Natural killer cell (primary cell): ENCODE measurements at places on chromosomes 1 and 21. TPM values are rescaled to one million over a fixed set of nuclear protein-coding genes. Genes with fewer than 3 reads are reported as not detected.

The GABRD gene
- total RNA-seq, result 0.19 TPM

The GPR3 gene
- total RNA-seq, result 0.39 TPM

The CLDN17 gene
- total RNA-seq, result not detected

The CD5L gene
- total RNA-seq, result not detected

The THEM5 gene
- 0.52 TPM for total RNA-seq

The CHIA gene
- not detected for total RNA-seq

The DNASE2B gene
- total RNA-seq, result not detected

DNA sequence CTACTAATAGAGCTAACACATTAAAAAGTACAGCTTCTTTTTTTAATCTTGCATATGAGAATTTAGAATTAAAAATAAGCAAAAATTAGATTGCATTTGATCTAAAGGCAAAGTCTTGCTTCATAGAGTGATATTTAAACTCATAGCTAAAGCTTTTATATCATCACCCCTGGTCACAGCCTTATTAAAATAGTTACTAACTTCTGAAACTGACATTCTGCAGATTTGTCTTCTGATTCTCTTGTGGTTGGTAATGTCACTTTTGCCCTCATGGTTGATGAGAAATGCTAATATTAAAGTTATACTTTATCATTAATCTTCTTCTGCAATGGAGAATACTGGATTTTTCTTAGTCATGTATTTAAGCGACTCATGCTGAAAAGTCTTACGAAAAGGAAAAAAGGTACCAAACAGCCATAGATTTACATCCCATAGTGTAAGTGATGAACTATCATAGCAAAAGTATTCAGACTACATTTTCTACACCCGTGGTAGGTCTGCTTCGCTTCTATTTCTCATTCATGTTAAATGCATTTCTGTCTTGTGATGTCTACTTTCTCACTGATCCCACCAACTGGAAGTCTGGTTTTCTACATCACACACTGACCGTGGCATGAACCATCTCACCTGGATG lies 330.5 kb upstream of the B3GALT2 start:
- no peak overlapping the region for H3K27ac ChIP-seq
- H3K27me3 ChIP-seq, result no peaks in the 10 kb centered on the region
- H3K36me3 ChIP-seq, result no peaks in the 10 kb centered on the region
- DNase-seq, result no peak

- peak overlapping the region; percentile 96 for H3K4me3 ChIP-seq
- DNase-seq, result peak; percentile 81
- H3K36me3 ChIP-seq, result peaks cover 41% of the 10 kb centered on the region
- H3K27ac ChIP-seq, result peak overlapping the region; percentile 78
Observed at GRCh38 chr1:228101994-228102790, 933 bp downstream of the C1orf35 start.

DNA sequence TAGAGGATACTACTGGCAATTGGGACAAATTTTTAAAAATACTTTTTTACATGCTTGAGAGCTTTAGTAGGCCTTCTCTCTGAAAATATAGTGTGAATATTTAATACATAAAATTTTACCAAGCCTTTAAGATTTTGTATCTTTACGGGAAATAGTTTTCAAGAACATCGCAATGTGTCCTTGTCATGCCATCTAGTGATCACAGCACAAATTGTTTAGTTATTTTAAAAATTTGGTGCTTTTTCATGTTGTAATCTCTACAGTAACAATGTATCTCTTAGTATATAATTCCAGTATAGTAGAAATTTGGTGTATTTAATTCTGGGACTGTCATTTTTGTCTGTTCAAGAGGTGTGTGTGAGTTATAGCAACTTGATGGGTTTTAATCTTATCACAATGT lies 6.7 kb downstream of the CDC7 start:
- H3K36me3 ChIP-seq, result peaks cover 3% of the 10 kb centered on the region
- no peaks in the 10 kb centered on the region for H3K4me1 ChIP-seq
- no peaks in the 10 kb centered on the region for H3K27me3 ChIP-seq
- H3K27ac ChIP-seq, result no peak overlapping the region
- no peak overlapping the region for H3K4me3 ChIP-seq

- H3K4me3 ChIP-seq, result no peak overlapping the region
- DNase-seq, result no peak
- H3K4me1 ChIP-seq, result no peaks in the 10 kb centered on the region
- H3K27me3 ChIP-seq, result peaks cover 2% of the 10 kb centered on the region
Observed at GRCh38 chr1:159980786-159981185, 26.7 kb upstream of the SLAMF9 start.

DNA sequence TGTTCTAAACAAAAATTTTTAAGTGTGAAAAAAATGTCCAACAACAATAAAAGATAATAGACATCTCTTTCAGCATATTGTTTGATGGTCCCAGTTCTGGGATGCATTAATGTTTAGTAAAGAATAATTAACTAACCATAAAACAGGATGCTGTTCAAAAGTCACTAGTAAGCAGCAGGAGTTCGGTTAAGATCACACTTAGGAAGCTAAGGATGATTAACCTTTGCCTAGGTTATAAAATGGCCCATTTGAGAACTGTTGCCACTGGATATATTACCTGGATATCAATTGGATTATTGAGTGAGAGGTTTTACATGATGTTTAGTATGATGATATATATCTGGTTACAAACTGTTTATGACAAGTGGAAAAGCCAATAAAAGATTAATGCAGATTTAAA lies 171.7 kb downstream of the ATG4C start:
- no peak for DNase-seq
- H3K27ac ChIP-seq, result no peak overlapping the region
- H3K27me3 ChIP-seq, result no peaks in the 10 kb centered on the region
- H3K4me1 ChIP-seq, result no peaks in the 10 kb centered on the region

- H3K4me1 ChIP-seq, result no peaks in the 10 kb centered on the region
- no peak for DNase-seq
- H3K27me3 ChIP-seq, result no peaks in the 10 kb centered on the region
- no peak overlapping the region for H3K27ac ChIP-seq
- no peaks in the 10 kb centered on the region for H3K36me3 ChIP-seq
- no peak overlapping the region for H3K4me3 ChIP-seq
Observed at GRCh38 chr1:203142684-203143408, 15.3 kb downstream of the ADORA1 start.

DNA sequence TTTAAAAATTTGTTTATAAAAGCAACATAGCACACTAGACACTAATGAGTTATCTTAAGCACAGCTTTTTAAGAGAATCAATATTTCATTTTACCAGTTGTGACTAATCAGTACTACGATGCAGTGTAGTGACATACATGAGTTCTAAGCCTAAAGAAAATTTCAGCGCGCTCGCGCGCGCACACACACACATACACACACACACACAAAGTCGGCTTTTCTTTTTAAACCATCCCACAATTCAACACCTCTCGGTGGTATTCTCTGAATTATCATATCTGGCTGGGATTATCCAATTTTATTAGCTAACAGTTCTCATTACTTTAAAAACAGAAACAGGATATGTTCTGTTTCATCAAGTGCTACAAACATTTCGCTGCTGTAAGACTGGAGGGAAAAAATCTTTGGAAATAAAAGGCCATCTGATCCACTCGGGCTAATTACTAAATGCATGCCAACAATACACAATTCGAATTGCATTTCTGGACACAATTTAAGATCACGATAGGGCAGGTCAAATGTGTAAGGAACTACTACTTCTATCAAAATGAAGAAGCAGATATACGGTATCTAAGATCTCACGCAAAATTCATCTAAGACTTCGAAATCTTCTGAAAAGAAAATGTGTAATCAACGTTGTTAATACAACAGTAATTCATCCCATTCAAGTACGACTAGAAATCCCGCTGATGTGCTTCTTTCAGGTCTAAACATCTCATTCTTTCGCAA lies 1.2 kb downstream of the TUT4 start:
- H3K4me3 ChIP-seq, result peak overlapping the region; percentile 99
- peaks cover 13% of the 10 kb centered on the region for H3K4me1 ChIP-seq
- H3K36me3 ChIP-seq, result no peaks in the 10 kb centered on the region
- peak; percentile 26 for DNase-seq
- no peaks in the 10 kb centered on the region for H3K27me3 ChIP-seq
- H3K27ac ChIP-seq, result peak overlapping the region; percentile 95

GRCh38 chr1:224435999-224436398 lies 1.4 kb upstream of the WDR26 start:
- H3K4me3 ChIP-seq, result no peak overlapping the region
- H3K27me3 ChIP-seq, result no peaks in the 10 kb centered on the region
- DNase-seq, result no peak

DNA sequence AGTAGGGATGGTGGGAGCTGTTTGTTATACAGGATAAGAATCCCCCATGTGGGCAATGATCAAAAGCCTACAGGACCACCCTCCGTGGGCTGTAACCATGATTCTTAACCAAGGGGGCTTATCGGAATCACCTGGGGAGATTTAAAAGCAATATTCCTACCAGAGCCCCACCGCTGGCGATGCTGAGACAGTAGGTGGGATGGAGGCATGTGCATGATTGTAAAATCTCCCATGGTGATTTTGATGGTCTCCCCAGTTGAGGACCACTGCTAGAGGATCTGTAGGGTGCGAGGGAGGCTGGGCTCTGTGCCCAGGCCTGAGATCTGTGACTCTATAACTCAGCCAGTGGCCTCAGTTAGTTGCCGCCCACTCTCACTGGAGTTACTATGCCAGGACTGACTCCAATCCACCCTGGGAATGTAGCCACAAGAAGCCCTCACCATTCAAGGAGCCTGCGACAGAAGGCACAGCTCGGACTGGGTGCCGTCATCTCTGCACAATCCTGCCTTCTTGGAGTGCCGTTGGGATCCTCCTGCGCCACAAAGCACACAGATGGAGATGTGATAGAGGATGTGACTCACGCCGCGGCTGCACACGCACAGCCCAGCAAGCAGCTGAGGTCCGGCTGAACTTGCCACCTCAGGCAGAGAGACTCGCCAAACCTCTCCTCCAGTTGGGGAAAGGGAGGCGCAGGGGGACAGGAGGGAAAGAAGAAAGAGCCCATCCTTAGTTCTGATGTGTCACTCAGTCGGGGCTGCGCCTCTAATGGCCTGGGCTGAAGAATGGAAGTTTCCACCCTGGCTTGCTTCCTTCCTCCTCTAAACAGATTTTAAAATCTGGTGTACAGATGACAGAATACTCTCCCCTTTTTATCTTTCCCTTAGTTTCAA lies 26.5 kb downstream of the AKNAD1 start:
- no peak for DNase-seq
- H3K36me3 ChIP-seq, result no peaks in the 10 kb centered on the region
- no peak overlapping the region for H3K27ac ChIP-seq
- H3K4me3 ChIP-seq, result no peak overlapping the region

- DNase-seq, result no peak
- peaks cover 18% of the 10 kb centered on the region for H3K4me1 ChIP-seq
- H3K4me3 ChIP-seq, result no peak overlapping the region
- H3K36me3 ChIP-seq, result no peaks in the 10 kb centered on the region
Observed at GRCh38 chr1:185406691-185407009, 89.6 kb upstream of the IVNS1ABP start.

- H3K36me3 ChIP-seq, result no peaks in the 10 kb centered on the region
- no peak overlapping the region for H3K4me3 ChIP-seq
- no peak overlapping the region for H3K27ac ChIP-seq
Observed at GRCh38 chr1:94580367-94581115, 39.0 kb upstream of the F3 start.

DNA sequence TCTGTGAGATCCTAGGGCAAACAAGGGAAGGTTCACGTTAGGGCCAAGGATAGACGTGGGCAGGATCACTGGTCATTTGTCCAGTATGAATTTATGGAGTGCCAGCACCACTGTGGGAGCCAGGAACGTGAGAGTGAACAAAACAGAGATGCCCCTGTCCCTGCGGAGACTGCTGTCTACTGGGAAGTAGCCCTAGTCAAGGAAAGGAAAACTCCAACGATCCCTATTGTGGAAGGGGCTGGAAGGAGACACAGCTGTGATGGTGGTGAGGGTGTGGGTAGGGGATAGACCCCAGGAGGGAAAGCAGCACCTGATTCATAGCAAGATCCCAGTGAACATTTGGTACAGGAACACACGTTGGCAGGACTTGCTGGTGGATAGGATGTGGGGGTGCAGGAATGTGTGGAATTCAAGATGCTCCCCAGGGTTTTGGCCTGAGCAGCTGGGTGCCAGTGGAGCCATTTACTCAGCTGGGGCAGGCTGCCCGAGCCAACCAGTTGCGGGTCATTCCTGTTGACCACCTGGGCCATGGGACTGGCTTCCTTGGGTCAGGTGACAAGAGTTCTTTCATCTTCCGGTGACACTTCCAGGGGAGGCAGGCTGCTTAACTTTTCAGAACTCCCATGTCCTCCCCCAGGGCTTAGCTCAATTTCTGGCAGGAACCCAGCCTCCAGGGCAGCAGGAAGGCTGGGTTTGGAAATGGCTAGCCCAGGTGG lies 1.2 kb upstream of the ATP13A2 start:
- H3K4me1 ChIP-seq, result peaks cover 34% of the 10 kb centered on the region
- H3K4me3 ChIP-seq, result no peak overlapping the region
- no peak overlapping the region for H3K27ac ChIP-seq
- peaks cover 3% of the 10 kb centered on the region for H3K36me3 ChIP-seq

- no peak overlapping the region for H3K4me3 ChIP-seq
- peaks cover 9% of the 10 kb centered on the region for H3K4me1 ChIP-seq
- DNase-seq, result peak; percentile 81
- H3K27me3 ChIP-seq, result peaks cover 10% of the 10 kb centered on the region
- no peak overlapping the region for H3K27ac ChIP-seq
Observed at GRCh38 chr1:34786521-34787325, 5.7 kb downstream of the GJB3 start.

- no peak overlapping the region for H3K27ac ChIP-seq
- H3K4me3 ChIP-seq, result no peak overlapping the region
- H3K36me3 ChIP-seq, result no peaks in the 10 kb centered on the region
- no peaks in the 10 kb centered on the region for H3K27me3 ChIP-seq
Observed at GRCh38 chr1:29395736-29396437, 159.6 kb downstream of the PTPRU start.

GRCh38 chr1:58586271-58586670 lies 9.2 kb upstream of the TACSTD2 start:
- no peaks in the 10 kb centered on the region for H3K27me3 ChIP-seq
- H3K4me3 ChIP-seq, result no peak overlapping the region
- H3K36me3 ChIP-seq, result no peaks in the 10 kb centered on the region

GRCh38 chr1:98575955-98576354 lies 85.6 kb upstream of the SNX7 start:
- no peak for DNase-seq
- H3K4me1 ChIP-seq, result no peaks in the 10 kb centered on the region
- H3K36me3 ChIP-seq, result no peaks in the 10 kb centered on the region

GRCh38 chr1:208172423-208173145 lies 71.6 kb downstream of the PLXNA2 start:
- no peaks in the 10 kb centered on the region for H3K36me3 ChIP-seq
- no peak overlapping the region for H3K27ac ChIP-seq
- no peaks in the 10 kb centered on the region for H3K27me3 ChIP-seq
- no peak for DNase-seq
